Stimulated activated CD8-positive, alpha-beta memory T cell treated with anti-CD3 and anti-CD28 coated beads, Interleukin-4, amount 100 ng/mL, for 24 hours (primary cell): ENCODE measurements at places on chromosomes 1 and 21.

DNA sequence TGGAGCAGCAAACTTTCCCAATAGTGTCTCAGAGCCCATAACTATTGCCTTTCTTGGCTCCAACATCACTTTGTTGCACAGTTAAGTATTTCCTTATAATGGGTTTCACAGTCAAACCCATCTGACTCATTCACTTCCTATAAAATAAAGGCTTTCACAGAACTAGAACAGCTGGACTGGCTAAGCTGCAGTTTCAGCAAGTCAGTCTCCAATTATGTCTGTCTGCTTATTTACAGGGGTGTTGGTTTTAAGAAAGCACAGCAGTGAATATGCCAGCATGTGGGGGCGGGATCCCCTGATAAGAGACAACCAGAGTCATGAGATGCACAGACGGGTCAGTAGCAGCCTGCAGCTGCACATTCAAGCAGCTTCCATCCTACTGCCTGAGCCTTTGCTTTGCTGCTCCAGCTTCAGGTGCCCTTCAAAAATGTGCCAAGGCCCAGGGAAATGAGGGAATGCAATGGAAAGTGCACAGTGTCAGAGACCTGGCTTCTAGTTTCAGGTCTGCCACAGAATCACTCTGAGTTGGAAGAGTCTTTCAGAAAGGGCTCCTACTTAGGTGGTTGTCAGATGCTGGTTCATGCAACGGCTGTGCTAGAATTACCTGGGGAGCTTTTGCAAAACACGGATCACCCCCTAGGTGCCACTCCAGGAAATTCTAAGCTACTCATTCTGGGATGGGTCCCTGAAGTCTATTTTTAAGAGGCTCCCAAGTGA, 24.8 kb downstream of the RNF19B start:
- no peak for DNase-seq

GRCh38 chr1:15341634-15342407, 67.9 kb upstream of the EFHD2 start:
- DNase-seq = no peak

DNA sequence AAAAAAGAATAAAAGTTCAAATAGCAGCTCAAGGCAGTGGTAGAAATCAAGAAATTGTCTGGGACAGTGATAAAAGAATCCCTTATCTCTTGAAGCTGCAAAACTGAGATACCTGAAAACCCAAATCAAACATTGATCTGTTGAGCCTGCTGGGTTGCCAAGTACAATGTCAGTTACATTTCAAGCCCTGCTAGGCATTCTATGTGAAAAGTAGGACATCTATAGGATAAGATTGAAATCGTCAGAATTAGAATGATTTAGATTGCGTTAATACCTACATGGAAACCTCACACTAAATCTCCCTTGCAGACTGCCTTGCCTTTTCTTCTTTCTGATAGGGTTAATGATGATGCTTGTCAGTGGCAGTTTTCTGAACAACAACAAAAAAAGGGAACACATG, 1684.4 kb upstream of the B3GALT2 start:
- no peak for DNase-seq

DNA sequence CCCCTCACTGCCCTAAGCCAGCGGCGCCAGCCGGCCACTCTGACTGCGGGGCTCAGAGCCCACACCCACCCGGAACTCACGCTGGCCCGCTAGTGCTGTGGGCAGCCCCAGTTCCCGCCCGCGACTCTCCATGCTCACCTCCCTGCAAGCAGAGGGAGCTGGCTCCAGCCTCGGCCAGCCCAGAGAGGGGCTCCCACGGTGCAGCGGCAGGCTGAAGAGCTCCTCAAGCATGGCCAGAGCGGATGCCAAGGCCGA, 41.5 kb downstream of the SLC2A1 start:
- no peak for DNase-seq

DNA sequence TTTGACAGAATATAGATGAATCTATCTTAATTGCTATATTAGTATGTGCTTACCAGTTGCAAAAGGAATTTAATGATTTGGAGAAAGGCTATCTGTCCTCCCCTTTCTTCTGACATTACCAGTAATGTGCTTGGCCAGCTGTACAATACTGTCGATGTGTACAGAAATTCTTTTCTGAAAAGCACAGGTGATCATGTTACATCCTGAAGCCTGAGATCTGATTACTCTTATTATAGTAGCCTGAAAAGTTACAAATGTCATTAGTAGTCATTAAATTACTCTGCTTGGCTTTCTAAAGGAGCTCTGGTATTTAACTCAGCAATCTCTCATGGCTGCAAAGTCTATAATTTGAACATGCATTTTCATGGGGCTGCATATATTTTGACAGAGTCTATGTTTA, 209.8 kb downstream of the PTPRC start:
- no peak for DNase-seq

DNA sequence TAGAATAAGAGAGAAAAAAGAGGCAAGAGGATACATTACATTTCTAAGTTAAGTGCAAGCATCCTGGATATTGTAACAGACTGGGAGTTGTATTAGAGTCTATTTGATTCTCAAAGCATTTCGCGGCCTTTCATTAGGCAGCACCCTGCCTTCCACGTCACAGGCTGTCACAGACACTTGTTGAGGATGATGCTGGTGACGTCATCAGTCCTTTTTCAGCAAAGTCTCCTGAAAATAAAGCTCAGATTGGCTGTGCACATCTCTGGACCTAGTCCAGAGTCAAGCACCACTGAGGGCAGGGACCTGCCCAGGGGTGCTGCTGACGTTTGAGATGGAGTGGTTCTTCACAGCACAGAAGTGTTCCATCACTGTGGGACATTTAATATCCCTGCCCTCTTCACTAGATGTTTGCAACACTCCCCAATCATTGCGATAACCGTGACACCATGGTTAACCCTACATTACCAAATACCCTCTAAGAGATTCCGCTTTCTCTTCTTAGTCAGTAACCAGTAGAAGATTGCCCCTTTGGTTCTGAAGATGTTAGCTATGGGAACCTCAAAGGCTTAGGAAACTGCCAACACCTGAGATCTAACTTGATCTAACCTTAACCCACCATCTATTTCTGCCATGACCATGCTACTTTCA, 72.7 kb upstream of the F3 start:
- DNase-seq = no peak

DNA sequence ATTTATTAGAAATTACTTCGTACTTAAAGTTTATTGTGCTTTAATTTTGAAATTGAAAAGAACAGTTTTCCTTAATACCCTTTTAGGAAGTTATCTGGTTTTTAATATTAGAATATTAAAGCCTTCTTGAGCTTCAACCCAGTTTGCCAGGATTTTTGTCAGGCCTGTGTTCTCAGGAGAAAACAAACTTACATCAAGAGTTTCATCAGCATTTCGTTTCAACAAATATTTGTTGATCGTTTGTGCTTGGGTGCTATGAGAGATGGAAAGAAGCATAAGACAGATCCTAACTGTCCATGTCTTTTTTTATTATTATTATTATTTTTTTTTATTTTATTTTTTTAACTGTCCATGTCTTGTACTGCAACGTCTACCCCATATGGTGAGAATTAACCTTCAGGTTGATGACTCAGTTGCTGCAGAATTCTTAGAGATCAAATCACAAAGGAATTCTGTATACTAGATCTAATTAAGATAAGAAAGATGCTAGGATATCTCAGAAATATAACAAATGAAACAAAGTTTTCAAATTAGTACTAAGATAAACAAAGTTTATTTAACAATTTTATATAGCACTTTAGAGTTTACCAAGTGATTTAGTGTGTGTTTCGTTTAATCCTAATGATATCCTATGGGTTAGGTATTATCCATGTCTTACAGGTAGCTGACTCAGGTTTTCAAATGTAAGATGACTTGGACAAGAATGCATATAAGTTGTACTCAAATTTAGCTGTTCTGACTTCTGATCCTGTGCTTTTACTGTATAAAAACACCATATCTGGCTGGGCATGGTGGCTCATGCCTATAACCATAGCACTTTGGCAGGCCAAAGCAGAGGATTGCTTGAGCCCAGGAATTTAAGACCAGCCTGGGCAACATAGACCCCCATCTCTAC, 14.3 kb downstream of the FBXO28 start:
- DNase-seq = no peak

DNA sequence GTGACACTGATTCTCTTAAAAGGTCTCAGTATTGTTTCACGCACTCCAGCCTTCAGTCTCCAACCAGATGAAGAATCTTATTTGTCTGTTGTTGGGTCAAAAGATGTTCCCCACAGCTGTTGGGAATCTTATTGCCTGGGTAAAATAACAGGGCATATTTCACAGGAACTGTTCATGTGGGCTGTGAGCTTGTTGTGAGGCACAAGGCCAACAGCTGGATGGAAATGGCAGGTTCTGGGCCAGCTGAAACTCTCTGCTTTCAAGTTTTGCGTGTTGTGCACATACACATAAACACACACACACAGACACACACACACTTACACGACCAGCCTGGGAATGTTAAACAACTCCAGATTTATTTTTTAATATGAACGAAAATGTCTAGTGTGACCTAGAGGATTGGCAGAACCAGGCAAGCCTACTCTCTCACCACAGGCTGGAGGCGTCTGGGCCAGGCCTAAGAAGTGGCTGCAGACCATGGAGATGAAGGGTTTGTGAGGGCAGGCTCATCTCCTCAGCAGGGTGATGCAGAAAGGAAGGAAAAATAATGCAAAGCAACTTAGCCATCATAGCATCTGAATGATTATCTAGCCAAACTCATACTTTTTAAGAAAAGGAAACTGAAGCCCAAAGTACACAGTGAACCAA, 357.0 kb downstream of the TTLL7 start:
- DNase-seq = no peak

DNA sequence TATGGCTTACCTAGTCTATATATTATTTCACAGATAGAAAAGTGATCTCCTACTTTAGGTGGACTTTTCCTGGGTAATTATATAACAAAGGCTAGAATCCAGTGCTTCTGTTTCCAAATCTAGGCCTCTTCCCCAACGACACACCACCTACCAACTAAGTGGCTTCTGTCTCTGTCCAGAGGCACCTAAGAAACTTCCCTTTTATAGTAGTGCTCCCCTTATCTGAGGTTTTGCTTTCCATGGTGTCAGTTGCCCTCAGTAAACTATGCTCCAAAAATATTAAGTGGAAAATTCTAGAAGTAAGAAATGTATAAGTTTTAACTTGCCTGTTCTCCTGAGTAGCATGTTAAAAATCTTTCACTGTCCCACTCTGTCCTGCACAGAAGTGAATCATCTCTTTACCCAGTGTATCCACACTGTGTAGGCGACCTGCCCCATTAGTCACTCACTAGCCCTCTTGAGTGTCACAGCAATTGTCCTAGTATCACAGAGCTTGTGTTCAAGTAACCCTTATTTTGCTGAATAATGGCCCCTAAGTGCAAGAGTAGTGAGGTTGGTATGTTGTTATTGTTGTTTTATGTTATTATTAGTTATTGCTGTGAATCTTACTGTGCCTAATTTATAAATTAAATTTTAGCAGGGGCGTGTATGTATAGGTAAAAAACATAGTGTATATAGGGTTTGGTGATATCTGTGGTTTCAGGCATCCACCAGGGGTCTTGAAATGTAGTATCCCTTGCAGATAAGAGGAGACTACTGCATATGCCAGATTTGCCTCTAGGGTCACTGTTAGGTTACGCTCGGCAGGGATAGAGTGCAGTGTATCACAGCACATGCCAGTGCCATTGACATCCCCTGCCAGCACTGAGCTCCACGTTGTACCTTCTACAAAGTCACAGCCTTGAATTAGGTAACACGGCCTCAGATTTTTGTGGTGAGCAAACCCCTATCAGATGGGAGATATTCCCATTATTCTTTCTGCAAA, 14.7 kb upstream of the CD53 start:
- no peak for DNase-seq

DNA sequence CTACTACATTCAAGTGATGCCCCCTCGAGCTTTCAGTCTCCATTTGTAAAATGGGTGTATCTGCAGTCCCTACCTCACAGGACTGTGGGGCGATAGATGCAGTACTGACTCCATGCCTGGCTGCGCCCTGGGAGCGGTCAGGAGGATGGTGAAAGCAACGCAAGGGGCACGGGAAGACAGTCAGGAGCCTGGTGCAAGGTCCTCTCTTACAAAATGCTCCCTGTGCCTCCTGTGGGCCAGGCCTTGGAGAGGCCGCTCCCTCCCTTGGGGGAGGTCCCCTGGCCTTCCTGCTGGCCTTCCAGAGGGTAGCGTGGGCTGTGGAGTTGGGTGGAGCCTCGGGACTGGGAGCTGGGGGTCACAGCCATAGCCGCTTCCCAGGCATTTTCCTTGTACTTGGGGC, 21.6 kb downstream of the FAM151A start:
- DNase-seq = no peak

DNA sequence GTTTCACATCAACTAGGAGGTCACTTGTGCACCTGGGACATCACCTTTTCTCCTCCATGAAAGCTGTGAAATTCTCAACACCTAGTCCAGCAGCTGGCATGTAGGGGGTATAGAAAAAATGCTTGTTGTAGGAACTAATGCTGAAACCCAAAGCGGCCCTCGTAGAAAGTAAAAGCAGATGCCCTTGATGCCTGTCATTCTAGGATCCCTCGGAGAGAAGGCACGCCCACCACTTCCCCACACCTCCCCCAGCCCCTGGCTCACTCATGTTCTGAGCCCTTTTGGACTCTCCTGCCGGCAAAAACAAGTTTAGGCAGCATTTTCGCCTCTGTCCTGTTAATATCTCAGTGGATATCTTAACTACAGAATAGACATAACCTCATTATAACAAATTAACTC, 36.5 kb downstream of the RIPK4 start:
- no peak for DNase-seq

DNA sequence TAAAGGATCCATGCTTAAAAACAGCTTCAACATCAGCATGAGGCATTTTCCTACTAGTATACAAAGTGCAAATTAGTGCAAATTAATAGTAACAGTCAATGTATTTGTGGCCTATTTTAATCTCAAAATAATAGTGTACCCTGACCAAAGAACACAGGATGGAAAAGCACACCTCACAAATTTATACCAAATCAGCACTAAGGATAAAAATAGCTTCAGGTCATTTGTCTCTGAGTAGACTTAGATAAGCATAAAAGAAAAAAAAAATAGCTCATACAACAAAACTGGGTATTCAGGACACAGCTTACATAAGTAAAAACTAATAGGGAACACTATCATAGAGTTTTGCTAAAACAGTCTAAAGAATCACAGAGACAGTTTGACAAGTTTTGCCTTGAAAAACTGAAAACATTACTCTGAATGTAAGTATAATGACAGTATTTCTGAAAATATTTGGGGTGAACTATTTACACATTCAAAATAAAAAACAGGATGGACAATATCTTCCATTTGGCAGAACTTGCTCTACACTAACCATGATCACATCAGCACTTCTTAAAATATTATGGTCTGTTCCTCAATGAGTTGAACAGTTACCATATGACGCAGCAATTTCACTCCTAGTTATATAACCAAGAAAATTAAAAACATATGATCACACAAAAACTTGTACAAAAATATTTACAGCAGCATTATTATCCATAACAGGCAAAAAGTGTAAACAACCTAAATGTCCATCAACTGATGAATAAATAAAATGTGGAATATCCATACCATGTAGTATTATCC, 46.3 kb downstream of the RNF115 start:
- DNase-seq = no peak

- DNase-seq = no peak
Observed at GRCh38 chr1:20367116-20367585, 76.5 kb downstream of the VWA5B1 start.

DNA sequence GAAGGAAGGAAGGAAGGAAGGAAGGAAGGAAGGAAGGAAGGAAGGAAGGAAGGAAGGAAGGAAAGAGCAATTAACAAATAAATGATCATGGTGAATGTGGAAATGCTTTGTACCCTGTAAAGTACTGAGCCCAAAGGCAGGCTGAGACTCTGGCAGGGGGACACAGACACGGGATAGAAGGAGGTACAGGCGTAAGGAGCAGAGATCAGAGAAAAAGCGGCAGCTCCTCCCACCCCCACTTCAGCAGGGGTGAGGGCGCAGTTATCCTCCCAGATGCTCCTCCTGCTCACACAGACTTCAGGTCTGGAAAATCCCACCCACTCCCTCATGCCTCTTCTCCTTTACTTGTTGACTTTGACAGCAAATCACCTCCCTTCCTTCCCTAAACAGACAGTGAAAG, 464.5 kb downstream of the MATN1 start:
- DNase-seq = no peak
